Activated naive CD4-positive, alpha-beta T cell treated with anti-CD3 and anti-CD28 coated beads, Interleukin-2, amount 50 U/mL, for 72 hours (primary cell): ENCODE measurements at places on chromosomes 7 and 10.

DNA sequence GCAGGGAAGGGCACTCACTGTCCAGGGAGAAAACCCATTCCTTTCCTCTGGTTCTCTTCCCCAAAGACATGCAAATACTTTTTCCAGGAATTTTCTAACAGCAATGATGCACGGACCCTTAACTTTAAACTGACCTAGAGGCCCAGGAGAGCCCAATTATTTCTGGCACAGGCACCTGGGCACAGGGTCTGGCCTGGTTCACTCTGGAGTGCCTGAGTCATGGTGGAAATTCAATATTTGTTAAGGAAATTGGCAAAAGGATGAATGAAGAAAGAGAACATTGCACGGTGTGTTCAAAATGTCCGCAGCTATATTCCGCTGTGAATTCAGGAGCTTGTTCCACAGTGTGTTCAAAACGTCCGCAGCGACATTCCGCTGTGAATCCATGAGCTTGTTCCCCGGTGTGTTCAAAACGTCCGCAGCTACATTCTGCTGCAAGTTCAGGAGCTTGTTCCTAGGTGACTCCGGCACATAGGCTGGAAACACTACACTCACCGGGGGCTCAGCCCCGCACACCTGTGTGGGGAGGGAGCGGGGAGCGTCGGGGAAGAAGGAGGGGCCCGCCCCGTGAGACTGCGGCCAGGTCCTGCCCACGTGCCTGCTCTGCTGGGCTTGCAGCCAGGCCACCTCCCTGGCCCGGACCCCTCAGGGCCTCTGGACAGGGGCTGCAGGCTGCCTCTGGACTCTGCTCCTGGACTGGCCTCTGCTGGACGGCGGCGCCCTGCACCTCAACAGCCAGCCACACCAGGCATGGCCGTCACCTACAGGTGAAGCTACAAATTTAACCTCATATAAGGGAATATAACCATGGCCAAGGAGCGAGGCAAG is 72.0 kb upstream of the FAM20C start:
- no peak for DNase-seq

DNA sequence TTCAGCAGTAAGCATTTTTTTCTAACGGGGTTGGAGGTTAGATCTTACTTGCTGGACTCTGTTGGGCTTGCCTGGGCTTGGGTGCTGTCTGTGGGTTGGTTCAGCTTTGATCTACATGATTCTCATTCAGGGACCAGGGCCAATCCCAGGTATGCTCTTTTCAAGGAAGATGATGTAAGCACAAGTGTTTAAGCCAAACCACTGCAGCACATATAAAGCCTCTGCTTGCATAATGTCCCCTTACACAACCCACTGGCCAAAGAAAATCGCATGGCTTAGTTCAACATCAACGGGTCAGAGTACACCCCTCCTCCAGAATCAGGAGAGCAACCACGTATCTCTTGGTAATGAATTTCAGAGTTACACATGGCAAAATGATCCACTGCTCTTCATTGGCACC is 83.9 kb downstream of the DNAJB9 start:
- DNase-seq, result no peak

DNA sequence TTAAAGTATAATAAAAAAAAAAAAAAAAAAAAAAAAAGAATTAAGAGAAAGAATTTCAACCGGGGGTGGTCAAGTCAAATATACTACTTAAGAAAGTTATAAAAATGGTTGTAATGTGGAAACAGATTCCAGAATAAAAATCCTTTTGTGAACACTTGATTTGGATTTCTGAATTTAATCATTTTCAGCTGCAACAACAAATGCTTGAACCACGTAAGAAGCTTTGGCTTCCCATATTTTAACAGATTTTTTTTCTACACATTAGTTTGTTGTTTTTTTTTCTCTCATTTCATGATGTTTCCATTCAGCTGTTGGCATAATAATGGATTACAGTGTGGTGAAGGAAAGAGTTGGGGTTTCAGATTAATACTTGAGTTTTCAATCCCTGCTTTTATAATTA is 137.3 kb upstream of the AGR3 start:
- no peak for DNase-seq

- DNase-seq, result no peak
Observed at GRCh38 chr7:115984105-115984504, 46.5 kb downstream of the TFEC start.

DNA sequence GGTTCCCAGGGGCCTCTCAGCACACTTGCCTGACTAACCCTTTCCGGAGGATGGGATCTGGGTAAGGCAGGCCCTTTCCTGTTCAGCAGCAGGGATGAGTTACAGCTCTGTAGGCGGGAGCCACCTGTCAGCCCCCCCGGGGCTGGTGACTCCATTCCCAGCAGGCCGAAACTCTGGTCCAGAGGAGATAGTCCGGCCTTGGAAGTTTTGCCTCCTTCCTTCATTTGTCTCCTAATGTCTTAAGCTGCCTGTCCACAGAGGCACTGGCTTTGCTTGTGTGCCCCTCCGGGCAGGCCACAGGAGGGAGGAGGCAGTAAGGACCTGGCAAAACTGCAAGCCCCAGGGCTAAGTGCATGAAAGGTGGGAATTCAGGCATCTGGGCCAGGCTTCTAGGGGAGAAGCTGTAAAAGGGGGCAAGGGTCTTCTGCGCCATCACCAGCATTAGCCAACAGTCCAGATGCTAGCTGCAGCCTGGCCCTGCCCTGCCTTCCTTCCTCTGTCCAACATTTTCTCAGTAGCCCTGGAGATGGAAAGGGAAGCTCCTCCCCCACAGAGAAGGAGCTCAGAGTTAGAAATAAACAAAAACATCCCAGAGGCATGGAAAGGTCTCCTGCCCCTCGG is 1.2 kb downstream of the ADIRF start:
- DNase-seq, result no peak

- no peak for DNase-seq
Observed at GRCh38 chr7:24725554-24726241, 31.6 kb downstream of the GSDME start.

DNA sequence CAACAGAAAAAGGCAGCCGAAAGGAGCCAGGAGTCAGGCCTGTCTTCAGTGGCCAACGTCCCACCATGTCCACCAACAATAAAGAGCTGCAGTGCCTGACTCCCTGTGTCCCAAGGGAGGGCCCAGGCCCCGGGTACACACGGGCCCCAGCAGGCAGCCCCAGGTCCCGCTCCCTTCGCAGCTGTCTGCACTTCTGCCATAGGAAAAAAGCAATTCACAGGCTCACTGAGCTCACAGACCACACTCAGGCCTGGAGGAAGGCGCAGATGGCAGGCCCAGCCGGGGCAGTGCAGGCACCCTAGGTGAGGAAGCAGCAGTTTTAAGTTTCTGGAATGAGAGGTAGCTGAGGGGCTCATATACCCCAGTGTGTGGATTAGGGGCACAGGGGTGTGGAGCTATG is 100.5 kb downstream of the PRKAG2 start:
- DNase-seq, result no peak

DNA sequence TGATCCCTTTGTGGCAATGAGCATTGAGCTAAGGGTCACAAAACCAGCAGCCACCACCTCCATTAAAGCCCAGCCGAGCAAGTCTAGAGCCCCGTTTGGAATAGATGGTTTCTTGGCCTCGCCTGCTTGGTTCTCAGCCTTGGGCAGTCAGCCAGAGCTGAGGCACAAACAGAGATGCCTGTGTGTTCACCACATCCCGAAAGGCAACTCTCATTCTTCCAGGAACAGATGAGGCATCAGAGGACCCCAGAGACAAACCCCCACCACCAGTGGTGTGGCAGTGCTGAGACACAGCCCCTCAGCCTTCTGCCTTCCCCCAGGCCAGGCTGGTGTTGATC is 203.3 kb upstream of the ZMIZ1 start:
- no peak for DNase-seq

DNA sequence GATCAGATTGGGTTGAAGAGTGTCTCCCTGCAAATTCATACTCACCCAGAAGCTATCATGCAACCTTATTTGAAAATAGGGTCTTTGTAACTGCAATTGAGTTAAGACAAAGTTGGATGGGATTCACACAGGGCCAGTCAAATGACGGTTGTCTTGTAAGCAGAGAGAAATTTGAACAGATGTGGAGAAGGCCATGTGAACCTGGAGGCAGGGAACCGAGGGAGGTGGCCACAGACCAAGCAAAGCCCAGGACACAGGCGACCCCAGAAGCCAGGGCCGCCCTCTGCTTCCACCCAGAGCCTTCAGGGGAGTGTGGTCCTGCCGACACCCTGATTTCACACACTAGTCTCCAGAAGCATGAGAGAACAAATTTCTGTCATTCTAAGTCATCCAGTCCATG is 140.8 kb downstream of the SFMBT2 start:
- no peak for DNase-seq

GRCh38 chr10:12434277-12434676 is 84.9 kb downstream of the CAMK1D start:
- DNase-seq, result no peak

- no peak for DNase-seq
Observed at GRCh38 chr7:134016223-134016941, 110.8 kb upstream of the LRGUK start.

- no peak for DNase-seq
Observed at GRCh38 chr10:118571123-118571522, 24.3 kb downstream of the PRLHR start.

- no peak for DNase-seq
Observed at GRCh38 chr7:14835384-14835783, 67.2 kb downstream of the DGKB start.

GRCh38 chr10:110221721-110222261 is 14.4 kb downstream of the MXI1 start:
- peak; percentile 69 for DNase-seq

DNA sequence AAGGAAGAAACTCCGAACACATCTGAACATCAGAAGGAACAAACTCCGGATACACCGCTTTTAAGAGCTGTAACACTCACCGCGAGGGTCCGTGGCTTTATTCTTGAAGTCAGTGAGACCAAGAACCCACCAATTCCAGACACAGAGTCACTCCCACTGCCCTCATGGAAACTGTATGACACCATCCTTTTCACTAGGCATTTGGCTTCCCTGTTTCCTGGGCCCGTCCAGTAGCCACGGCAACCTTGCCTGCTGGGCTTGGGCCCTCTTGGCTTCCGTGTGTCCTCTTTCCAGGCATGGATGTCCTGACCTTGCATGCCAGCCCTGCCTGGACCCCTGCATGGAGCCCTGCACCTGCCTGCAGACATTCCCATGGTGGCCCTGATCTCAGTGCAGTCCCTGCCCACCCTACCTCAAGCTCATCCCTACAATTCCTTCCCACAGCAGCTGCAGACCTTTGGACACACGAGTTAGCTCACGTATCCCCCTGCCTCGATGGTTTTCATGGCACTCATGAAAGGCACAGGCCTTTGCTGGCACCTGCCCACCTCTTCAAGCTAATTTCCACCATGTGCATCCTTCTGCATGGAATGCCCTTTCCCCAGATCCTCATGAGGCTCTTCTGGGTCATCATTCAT is 6.7 kb downstream of the SH2D4B start:
- DNase-seq, result no peak

DNA sequence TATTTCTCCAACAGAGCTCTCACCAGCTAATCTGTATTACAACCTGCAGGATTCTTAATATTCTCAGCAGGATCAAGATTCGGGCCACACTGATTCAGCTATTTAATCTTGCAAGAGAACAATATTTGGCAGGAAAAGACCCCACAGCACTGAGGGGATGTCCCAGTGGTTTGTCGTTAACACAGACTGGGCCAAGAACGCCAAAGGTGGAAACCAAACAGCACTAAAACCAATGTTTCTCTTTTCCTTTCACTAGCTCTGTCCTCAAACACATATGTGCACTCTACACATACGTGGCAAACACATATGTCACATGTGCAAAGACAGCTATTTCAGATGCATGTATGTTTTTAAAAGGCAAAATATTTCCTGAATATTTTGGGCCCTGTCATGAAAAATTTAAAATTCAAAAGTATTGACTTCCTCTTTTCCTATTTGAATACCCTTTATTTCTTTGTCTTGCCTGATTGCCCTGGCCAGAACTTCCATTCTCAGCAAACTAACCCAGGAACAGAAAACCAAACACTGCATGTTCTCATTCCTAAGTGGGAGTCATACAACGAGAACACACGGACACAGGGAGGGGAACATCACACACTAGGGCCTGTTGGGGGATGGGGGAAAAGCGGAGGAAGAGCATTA is 51.7 kb upstream of the NEBL start:
- no peak for DNase-seq

GRCh38 chr7:153381275-153382040 is 621.9 kb downstream of the ACTR3B start:
- peak; percentile 12 for DNase-seq

GRCh38 chr10:61286686-61287085 is 166.5 kb downstream of the TMEM26 start:
- no peak for DNase-seq

DNA sequence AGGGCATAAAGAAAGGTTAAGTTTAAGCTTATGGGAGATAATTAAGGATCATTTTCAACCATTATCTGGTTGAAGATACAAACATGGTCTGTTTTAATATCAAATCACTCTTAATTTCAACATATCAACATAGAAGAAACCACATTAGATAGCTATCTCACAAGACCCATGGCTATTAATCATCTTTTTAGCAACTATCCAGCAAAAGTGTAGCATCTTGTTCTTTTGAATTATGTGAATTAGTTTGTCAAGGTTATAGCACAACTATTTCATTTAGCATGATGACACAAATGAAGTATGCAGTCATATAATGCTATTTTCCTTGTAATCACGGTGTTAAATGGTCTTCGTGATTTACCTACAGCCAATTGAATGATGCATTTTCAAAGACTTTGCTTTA is 58.9 kb upstream of the PPP1R9A start:
- no peak for DNase-seq

DNA sequence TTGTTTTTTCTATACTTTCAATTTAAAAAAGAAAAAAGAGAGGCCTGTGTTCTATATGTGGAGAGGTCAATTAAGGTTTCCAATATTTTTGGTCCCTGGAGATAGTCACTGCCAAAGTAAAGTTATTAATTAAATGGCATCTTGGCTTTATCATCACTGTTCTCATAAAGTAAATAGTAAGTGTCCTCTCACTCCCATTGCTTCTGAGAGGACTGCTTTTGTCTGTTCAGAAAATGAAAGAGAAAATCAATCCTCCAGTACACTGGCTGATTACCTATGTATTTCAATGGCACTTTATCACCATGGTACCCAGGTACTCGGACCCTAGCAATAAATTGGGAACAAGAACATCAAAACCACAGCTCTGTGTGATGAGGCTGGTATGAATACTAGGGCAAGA is 94.0 kb downstream of the RNLS start:
- DNase-seq, result no peak

- no peak for DNase-seq
Observed at GRCh38 chr10:59276919-59277318, 85.4 kb downstream of the FAM13C start.
